Aorta (tissue), 5 donors: ENCODE measurements at places on chromosomes 3 and 15. TPM values are rescaled to one million over a fixed set of nuclear protein-coding genes. Genes with fewer than 3 reads are reported as not detected.
A peak's percentile ranks its signal among the peaks of the same experiment; 100 is the strongest.

The CMSS1 gene
- 21.3 TPM for total RNA-seq

- no peak for DNase-seq
Measured at GRCh38 chr15:47188758-47189507, 528.4 kb upstream of the SEMA6D start.

- DNase-seq = no peak
Measured at GRCh38 chr15:70046679-70047369, 50.9 kb downstream of the TLE3 start.

- no peak for DNase-seq
Measured at GRCh38 chr3:133152681-133153220, 114.6 kb downstream of the TMEM108 start.

DNA sequence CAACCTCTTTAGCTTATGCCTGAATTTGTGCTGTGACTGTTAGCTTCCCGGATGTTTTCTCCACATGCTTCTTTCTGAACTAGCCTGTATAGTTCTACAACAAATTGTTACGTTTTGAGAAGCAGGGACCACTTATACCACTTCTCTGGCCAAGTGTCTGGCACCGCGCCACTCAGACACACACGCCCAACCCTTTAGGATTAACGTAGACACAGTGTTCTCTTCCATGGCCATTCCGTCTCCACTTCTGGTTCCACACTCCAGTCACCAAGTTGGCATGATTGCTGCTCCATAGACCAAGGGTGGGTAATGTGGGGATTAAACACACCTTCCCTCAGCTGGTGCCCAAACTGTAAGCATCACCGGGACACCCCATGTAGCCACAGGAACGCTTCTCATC lies 755 bp upstream of the TMEM108 start:
- DNase-seq = no peak

DNA sequence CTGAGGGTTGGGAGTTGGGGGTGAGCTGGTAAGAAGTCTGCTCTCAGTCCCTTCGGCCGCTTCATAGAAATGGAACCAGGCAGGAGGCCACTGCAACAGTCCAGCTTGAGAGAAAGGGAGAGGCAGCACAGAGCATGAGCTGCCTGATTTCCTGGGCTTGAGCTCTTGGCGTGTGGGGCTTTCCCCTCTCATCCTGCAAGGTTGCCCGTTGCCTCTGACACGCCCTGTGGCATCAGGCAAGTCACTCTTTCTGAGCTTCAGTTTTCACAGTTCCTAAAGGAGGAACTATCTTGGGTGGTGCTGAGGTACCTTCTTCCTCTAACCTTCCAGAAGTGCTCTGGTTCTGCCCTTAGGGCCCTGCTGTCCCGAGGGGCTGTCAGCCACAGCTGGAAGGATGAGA lies 4.9 kb downstream of the MESP2 start:
- DNase-seq = no peak

- no peak for DNase-seq
Measured at GRCh38 chr3:3666664-3667063, 132.6 kb upstream of the LRRN1 start.

DNA sequence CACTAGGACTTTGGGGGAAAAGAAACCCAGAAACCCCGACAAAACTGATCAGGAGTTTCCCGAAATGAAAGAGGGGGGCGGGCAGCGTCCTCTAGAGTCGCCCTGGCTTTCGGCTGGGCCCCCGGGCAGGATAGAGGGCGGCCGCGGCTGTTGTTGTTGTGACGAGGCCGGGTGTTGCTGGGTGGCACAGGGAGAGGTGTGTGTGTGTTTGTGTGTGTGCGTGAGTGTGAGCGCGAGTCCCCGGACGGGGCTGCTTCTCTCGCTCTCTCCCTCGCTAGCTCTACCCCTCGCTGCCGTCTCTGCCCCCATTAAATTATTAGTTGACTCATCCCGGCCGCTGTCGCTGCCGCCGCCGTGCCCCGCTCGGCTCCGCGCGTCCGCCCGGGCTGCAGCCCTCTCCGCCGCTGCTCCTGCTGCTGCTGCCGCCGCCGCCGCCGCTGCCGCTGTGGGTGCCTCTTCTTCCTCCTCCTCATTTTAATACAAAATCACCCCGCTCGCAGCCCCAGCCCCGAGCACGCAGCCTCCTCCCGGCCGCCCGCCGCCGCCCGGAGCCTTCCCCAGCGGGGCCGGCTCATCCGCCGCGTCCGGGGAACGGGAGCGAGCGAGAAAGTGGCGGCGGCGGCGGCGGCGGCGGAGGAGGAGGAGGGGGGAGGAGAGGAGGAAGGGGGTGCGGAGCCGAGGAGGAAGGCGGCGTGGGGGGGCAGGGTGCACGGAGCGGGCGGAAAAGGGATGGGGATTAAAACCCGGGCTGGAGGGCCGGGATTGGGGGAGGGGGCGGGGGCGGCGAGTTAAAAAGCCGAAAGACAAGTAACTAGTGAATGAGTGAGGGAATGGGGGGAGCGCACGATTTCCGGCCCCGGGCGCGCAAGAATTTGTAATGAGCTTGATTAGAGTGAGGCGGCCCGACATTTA lies at the start of gene SATB1:
SATB1 (minus strand) TSS at position 611 of the 912 bp plus-strand sequence. CDS start 4,372 bp downstream, outside the sequence.
- peak; percentile 96 for DNase-seq
